ENCODE measurements at places on chromosomes 16 and 17.

DNA sequence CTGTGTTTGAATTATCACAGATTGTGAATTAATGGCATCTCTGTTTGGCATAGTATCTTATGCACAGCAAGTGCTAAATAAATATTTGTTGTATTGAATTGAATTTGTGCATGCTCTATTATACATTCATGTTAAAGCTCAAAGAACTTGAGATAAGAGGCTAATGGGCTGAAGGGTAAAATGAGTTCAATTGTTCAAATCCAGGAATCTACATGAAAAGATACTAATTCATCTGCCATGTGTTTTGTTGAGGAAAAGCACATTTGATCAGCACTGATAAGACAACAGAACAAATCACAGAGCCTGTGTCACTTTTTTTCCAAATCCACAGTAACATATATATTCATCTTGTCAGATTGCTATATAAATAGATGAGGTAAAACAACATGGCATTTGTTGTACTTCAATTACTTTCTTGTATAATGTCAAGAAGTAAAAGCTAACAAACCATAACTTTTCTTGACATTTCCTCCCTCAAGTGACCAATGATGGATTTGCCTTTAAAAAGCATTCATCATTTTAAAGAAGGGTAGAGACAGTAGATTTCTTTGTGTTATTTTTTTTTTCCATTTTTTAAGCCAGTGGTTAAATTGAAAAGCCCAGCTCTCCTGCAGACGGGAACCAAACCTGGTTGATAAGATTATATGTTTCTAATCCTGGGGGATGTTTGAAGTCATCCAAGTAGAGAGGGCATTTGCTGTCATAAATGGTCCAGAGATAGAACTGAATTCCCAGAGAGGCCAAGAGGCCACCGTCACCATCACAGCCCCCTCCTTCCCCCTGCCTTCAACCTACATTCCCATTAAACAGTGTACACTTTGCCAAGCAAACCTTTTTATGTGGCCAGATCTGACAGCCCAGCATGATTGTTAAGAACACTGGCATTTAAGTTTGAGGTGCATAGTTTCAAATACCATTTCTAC, 123.0 kb downstream of the CHD9NB start:
- DNase-seq, result no peak

GRCh38 chr16:53781023-53781605, 77.2 kb downstream of the FTO start:
- no peak for DNase-seq

DNA sequence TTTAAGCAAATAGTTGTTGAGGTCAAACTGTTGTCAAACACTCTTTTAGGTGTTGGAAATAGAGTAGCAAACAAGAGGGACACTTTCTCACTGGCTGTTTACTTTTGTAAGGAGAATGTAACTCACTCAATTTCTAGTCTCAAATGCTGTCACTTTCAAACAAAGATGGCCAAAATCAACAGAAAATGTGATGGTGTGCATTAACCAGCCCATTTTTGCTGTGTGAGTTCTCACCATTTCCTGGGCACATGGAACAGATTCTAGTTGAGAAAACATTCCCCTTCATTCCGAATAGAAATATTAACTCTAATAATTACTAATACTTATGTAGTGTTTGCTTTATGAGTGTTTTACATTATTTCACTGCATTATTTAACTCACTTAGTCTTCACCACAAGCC, 128.2 kb upstream of the XYLT1 start:
- DNase-seq, result no peak

GRCh38 chr16:55574811-55575210, 8.3 kb downstream of the CAPNS2 start:
- DNase-seq, result no peak

DNA sequence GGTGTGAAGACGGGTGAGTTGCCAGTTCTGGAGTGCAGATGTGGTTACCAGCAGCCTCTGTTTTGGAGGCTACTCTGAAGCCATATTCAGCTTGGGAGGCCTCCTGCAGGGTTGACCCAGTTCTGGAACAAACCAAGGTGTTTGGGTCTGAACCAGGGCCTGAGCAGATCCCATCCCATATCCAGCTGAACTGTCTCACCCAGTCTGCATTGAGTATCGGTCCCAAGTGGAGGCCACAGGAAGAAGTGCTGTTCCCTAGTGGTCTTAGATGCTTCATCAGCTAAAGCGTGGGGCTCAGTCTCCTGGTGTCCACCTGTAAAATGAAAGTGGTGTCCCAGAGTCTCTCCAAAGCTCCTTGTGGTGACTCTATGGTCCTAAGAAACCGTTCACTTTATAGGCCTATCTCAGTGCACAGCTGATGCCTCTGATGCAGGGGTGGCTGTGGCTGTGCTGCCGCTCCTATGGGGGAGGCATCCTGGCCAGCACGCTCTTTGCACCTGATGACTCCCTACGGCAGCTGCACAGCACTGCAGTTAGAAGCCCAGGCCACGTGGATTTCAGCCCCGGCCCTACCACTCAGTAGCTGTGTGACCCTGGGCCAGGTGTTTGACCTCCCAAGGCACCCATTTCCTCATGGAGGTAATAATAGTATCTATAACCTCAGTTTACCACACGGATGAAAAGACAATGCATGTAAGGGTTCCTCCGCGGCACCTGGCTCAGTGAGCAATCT, 21.0 kb downstream of the CBX4 start:
- no peak for DNase-seq

GRCh38 chr17:76657505-76658241, 14.1 kb upstream of the ST6GALNAC1 start:
- no peak for DNase-seq

- no peak for DNase-seq
Measured at GRCh38 chr17:3870871-3871306, 22.0 kb downstream of the CAMKK1 start.

GRCh38 chr17:55427587-55427882, 5.9 kb upstream of the MMD start:
- no peak for DNase-seq

DNA sequence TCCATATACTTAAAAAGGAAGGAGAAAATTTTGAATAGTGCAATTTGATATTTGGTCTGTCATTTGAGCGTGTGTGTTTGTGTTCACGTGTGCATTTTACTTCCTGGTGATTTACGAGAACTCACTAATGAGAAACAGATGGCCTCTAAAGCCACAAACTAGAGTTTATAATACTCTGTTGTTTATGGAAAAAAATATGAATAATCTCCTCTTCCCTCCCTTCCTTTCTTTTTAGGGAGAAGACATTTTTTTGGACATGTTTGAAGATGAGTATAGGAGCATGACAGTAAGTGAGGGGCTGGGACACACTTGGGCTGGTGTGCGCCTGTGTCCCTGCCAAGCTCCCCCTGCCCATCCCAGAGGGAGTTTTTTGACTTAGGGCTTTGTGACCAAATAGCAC, 102.7 kb downstream of the CLEC16A start:
- DNase-seq, result no peak

GRCh38 chr16:87178977-87179376, 138.2 kb downstream of the C16orf95 start:
- DNase-seq, result no peak

DNA sequence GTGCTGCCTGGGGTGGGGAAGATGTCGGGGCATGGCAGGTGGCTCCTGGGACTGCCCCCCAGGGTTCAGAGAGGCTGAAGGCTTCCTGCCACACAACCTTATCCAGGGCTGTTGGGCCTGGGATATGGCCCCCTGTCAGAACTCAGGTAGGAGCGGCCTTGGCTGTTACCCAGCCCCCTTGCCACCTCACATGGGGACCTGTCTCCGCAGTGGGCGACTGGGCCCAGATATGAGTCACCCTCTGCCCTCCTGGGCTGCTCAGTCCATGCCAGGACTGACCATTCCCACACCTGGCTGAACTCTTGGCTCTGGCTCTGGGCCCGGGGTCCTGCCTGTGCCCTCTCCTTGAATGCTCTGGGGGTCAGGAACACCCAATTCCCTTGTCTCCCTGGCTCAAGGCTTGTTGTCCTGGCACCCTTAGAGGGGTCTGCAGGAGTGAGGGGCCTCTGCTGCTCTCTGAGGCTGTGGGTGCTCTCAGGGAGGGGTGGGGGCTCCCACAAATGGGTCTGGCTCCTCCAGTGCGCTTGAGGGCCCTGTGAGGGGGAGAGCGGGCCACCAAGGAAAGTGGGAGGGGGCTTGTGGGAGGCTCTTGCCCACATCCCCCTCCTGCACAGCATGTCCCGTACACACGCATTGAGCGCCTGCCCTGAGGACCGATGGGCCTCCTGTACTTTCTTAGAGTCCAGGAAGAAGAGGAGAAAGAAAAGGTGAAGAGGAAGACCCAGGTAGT, 36.0 kb downstream of the LGALS9 start:
- no peak for DNase-seq

GRCh38 chr17:34386343-34386696, 23.3 kb upstream of the CCL1 start:
- DNase-seq, result no peak

All from hypothalamus (tissue), 51 donors.